ENCODE measurements at places on chromosomes 2 and 18.

DNA sequence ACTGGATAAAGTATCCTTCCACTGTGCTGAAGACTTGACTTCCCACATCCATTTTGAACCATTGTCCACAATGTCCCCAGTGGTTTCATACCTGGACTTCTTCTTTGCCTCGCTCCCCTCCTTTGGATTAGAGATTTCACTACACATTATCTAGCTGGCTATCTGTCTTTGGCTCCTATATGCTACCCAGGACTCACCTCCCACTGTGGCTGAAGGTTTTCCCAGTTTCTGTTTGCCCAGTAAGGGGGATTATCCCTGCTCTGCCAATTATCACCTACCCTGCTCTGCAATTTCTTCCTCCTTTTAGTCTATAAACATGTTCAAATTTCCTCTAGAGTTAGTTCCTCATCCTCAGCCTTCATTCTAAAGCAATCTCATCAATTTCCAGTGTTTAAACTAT is 9.1 kb downstream of the NDUFS1 start:
- DNase-seq = no peak

- DNase-seq = no peak
Measured at GRCh38 chr18:50097702-50098101, 97.2 kb downstream of the MYO5B start.

DNA sequence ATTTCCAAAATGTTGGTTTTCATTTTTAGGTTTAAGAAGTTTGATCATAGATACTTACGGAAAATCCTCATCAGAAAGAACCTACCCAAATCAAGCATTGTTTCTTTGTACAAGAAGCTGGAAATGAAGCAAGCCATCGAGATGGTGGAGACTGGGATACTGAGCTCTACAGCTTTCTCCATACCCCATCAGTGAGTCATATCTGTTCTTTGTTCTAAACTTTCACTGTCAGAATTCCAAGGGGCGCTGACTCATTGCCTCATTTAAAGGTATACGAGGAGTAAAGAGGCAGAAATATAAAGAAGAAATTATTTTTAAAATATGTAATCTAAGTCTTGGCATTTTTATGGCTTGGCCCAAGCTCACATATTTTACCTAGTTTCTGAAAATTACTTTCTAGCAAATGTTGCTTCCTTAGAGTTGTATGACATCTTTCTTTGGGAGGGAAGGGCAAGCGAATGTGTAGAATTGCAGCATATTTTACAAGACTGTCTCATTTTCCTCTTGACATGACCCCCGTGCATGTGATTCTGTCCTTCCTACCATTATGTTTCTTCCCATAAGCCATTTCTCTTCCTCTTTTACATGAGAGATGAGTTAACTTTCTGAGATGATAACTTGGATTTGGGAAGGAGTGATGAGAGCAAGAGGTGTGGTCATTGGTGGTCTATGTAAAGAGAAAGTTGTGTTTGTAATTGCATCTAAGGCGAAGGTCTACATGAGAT is 41.2 kb downstream of the SLC9A4 start:
- no peak for DNase-seq

- DNase-seq = no peak
Measured at GRCh38 chr2:167190053-167190452, 301.8 kb downstream of the XIRP2 start.

DNA sequence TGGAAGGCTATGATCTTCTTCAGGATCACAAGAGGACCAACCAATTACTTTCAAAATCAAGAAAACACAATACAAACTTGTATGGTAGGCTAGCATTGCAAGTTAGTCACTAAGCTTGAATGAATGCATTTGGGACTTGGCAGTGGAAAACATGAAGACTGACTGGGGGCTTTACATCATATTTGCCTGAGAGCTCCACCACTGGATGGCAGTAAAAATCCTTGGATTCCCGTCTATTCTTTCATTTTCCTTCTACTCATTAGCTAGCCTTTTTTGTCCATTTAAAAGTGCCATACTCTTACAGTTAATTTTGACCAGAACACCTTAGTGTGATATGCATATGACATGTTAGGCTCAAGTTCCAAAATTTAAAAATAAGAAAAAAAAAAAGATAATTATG is 63.5 kb upstream of the RASGRP3 start:
- no peak for DNase-seq

GRCh38 chr18:4906856-4907255 is 290.2 kb downstream of the AKAIN1 start:
- DNase-seq = no peak

- no peak for DNase-seq
Measured at GRCh38 chr2:11953258-11953657, 206.8 kb downstream of the LPIN1 start.

- no peak for DNase-seq
Measured at GRCh38 chr2:214127571-214127970, 283.3 kb upstream of the VWC2L start.

DNA sequence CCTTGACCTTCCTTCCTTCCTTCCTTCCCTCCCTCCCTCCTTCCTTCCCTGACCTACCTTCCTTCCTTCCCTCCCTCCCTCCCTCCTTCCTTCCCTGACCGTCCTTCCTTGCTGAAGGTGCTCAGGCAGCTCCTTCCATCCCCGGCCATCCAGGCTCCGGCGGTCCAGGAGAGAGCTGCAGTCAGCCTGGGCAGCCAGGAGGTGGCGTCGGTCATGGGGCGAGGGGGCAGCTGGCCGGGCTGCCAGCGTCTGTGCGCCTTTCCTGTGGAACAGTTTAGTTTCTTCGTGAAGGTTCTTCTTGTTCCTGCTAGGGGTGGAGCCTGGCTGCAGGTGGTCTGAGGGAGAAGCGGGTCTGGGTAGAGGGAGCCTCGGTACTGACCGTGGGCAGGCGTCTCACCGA is 15.7 kb downstream of the GPR35 start:
- no peak for DNase-seq

- no peak for DNase-seq
Measured at GRCh38 chr2:209472112-209472832, 48.4 kb downstream of the MAP2 start.

- no peak for DNase-seq
Measured at GRCh38 chr2:9336241-9336575, 87.1 kb downstream of the ITGB1BP1 start.

DNA sequence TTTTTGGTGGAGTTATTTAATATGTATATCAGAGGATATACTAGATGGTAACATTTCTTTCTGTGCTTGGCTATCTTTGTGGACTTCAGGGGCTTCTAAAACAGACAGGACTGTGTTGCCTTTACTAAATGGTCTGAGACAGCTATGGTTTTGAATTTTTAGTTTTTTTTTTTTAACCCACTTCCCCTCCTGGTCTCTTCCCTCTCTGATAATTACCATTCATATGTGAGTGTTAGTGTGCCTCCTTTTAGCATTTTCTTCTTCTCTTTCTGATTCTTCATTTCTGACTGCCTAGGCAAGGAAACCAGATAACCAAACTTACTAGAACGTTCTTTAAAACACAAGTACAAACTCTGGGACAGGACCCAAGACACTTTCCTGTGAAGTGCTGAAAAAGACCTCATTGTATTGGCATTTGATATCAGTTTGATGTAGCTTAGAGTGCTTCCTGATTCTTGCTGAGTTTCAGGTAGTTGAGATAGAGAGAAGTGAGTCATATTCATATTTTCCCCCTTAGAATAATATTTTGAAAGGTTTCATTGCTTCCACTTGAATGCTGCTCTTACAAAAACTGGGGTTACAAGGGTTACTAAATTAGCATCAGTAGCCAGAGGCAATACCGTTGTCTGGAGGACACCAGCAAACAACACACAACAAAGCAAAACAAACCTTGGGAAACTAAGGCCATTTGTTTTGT is 52.7 kb downstream of the SMAD4 start:
- no peak for DNase-seq

DNA sequence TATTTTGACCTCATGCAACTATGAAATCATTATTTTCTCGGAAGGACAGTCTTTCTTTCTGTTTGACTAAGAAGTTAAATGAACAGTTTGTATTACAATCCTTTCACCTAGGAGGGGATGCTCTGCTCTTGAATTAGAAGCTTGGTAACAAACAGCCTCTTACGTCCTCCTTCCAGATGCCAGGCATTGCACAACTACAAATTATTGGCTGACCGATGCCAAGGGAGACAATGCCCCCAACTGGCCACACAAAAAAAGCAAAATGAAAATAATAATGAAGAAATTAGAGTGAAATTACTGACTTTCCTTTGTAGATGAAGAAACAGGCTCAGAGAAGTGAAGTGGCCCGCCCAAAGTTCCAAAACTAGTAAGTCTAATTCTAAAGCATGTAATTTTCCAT is 177.9 kb downstream of the CYRIA start:
- DNase-seq = no peak

DNA sequence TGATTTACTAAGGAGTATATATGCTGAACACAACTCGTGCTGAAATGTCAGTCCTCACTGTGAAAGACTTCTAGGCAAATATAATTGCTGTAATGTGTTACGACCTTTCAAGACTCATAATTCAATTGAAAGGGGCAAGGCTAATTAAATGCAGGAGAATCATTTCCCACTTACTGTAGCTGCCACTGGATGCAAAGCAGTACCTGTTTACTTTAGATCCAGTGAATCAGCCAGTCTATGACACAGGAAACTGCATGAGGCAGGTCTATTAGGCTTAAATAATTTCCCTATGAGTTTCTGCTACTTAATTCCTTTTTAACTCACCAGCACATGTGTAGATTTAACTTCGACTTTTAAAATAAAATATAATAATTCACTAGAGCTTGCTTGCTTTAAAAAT is 125.6 kb downstream of the CTNNA2 start:
- DNase-seq = no peak

GRCh38 chr2:39530411-39530866 is 93.4 kb upstream of the MAP4K3 start:
- no peak for DNase-seq

- DNase-seq = no peak
Measured at GRCh38 chr2:204863336-204863735, 318.1 kb downstream of the PARD3B start.

DNA sequence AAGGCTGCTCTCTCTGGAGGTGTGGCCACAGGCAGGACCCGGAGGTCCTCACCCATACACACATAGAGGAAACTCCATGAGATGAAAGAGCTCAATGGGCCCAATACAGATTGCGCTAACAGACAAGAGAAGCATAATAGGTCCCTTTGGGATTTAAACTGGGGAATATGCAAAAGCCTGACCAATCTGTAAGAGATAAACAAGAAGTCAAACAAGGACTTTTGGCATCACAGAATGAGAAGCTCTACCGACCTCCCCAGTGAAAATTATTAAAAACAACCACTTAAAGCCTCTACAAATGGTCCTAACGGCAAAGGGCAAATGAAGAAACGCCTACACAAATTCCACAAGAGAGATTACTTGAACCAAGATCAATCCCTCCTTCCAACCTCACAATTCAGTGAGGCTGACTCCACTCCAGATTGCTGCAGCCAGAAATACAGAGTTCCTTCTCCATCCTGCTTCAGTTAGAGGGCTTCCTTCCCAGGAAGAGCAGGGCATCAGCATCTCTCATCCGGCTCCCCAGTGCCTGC is 10.8 kb downstream of the IWS1 start:
- DNase-seq = no peak

DNA sequence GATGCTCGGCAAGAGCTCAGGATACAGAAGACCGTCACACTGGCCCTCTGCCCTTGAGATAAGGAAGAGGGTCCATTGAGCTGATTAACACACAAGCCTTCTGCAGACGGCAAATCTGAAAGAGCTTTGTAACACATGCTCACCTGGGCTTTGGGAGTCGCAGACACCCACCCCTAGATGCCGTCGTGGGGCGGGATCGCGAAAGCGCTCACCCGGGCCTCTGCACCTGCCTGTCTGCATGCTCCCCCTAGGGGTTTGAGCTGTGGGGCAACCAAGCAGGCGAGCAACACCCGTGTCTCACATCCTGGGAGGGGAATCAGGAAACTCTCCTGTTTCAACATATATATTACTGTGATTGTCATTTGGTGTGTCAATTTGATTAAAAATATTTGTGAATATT is 99.8 kb upstream of the KCNH7 start:
- DNase-seq = no peak

- DNase-seq = no peak
Measured at GRCh38 chr2:609881-610280, 67.3 kb downstream of the TMEM18 start.

GRCh38 chr18:2466978-2467377 is 104.3 kb downstream of the METTL4 start:
- no peak for DNase-seq

GRCh38 chr18:7133181-7133580 is 15.6 kb upstream of the LAMA1 start:
- DNase-seq = no peak

GRCh38 chr2:241865957-241866789 is 3.4 kb upstream of the RTP5 start:
- no peak for DNase-seq

- DNase-seq = no peak
Measured at GRCh38 chr18:10081492-10081891, 167.7 kb downstream of the VAPA start.

DNA sequence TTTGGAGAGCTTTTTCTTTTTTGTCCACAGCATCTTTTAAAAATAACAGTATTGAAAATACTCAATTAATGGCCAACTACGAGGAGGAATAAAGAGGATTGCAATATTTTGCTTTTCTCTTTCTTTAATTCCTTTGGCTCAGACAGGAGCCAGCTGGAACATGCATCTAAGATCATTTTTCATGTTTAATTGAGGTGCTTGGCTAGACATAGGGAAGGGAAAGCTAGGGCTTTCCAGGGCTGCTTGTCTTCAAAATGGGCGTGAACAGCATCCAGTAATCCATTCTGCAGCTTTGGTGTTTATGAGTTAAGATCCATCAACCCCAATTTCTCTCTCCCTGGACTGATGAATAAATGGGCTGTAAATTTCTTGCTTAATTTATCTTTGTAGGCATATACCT is 323.0 kb downstream of the PTPRM start:
- no peak for DNase-seq

DNA sequence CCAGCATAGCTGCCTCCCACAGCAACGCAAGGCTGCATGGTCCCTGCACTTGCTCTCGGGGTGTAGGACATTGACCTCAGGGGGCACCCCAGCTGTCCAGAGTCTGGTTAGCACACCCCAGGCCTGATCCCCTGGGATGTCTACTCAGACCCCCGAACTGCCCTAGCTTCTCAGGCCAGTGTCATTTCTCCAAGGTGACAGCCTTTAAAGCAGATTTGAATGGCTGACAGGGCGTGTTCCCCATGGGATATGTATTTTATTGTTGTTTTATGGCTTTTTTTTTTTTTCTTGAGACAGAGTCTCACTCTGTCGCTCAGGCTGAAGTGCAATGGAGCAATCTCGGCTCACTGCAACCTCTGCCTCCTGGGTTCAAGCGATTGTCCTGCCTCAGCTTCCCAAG is 40.8 kb upstream of the PTMA start:
- DNase-seq = no peak

- DNase-seq = no peak
Measured at GRCh38 chr2:56267415-56267788, 83.6 kb downstream of the CCDC85A start.

Measured in activated naive CD4-positive, alpha-beta T cell treated with Interleukin-2 at 50 U/mL for 16 hours (primary cell).